ENCODE measurements at places on chromosomes 4 and X.

GRCh38 chr4:143626134-143626911 lies 74.2 kb downstream of the FREM3 start:
- DNase-seq = no peak

- DNase-seq = no peak
Observed at GRCh38 chr4:178480105-178480504, 1037.9 kb upstream of the AGA start.

GRCh38 chrX:20479048-20479447 lies 212.3 kb upstream of the RPS6KA3 start:
- no peak for DNase-seq

GRCh38 chrX:48606091-48606490 lies 8.8 kb downstream of the WDR13 start:
- no peak for DNase-seq

DNA sequence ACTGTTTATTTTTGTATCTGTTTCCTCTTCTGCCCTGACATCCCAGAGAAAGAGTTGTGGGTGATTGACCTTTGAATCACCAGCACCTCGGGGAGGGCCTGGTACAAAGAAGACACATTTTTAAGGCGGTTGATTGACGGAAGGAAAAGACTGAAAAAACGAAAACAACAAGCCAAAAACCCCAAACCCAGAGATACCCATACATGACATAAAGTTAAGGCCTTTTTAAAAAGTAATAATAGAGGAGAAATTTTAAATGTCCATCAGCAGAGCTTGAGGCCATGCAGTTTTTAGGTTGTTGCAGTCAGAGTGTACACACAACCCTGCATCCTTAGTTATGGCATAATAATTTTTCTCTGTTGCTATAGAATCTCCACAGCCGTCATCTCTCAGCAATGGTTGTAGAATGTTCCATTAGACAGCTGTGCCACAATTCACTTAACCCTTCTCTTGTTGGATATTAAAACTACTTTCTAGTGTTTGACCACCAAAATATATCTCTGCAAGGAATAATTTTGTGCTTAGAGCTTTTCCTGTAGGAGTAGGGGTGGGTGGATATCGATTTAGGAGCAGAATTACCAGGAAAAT lies 110.2 kb downstream of the GNL3L start:
- no peak for DNase-seq

GRCh38 chr4:1832690-1833089 lies 23.3 kb downstream of the LETM1 start:
- DNase-seq = no peak

- DNase-seq = no peak
Observed at GRCh38 chr4:8938623-8939022, 67.0 kb upstream of the HMX1 start.

GRCh38 chr4:152322656-152323055 lies 213.2 kb downstream of the FBXW7 start:
- no peak for DNase-seq

GRCh38 chr4:6375620-6376295 lies 96.7 kb downstream of the PPP2R2C start:
- DNase-seq = no peak

GRCh38 chrX:149715468-149715867 lies 3.6 kb downstream of the MAGEA11 start:
- DNase-seq = no peak

GRCh38 chrX:43283187-43283586 lies 372.9 kb upstream of the MAOA start:
- no peak for DNase-seq

DNA sequence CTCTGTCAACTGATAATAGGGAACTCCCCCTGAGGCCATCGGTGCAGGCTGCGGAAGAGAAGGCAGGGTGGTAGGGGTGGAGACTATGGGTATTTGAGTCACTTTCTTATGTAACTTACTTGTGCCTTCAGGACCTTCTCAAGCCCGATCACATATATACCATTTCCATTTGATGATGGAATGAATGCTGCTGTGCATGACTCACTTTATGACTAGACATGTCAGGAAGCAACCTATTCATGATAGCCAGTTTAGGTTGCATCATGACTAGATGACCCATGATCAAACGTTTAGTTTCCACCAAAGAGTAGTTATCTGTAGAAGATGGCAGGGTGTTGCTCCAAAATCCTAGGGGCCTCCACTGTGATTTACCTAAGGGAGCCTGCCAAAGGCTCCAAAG lies 435.5 kb downstream of the DTHD1 start:
- DNase-seq = no peak

DNA sequence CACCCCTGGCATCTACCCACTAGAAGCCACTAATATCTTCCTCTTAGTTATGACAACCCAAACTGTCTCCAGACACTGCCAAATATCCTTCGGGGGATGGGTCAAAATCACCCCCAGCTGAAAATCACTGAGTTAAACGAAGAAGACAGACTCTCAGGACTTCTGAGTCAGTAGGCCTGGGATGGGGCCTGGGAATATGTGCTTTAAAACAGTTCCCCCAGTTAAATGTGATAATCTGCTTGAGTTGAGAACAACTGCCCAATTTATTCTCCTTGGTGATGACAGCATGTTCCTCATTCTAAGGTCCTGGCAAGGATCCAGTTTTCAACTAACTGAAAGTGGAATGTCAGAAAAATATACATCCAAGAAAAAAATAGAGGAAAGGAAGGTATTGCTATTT lies 52.4 kb downstream of the CBLL2 start:
- DNase-seq = no peak

- DNase-seq = no peak
Observed at GRCh38 chr4:79306795-79307194, 19.1 kb downstream of the NAA11 start.

Measured in AML-193 (cell line).